ENCODE measurements at places on chromosomes 5 and 9. TPM values are rescaled to one million over a fixed set of nuclear protein-coding genes. Genes with fewer than 3 reads are reported as not detected.

DNA sequence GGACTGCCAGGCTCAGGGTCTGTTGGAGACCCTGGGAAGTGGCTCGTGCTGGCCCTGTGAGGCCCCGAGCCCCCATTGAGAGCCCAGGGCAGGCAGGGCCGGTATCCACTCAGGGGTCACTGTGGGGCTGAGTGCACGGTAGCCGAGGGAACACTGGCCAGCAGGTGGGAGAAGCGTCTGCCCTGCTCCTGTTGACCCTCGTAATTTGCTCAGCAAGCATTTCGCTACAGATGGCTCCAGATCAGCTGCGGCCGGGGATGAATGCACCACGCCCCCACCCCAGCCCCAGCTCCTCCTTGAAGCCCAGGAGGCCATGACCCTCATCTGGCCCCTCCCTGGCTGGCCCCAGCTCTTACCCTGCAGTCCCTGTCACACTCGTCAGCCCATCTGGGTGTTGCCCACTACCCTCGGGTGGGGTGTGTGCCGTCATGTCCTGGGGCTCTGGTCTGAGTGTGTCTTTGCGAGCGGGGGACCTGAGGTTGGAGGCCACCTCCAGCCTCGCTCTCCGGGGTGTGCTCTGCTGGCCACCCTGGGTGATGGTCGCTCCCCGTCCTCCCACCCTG is 6.1 kb upstream of the NRARP start:
- peaks cover 22% of the 10 kb centered on the region for H3K4me1 ChIP-seq
- DNase-seq: no peak
- H3K36me3 ChIP-seq: no peaks in the 10 kb centered on the region
- H3K4me3 ChIP-seq: no peak overlapping the region
- H3K27ac ChIP-seq: peak overlapping the region; percentile 15

GRCh38 chr5:160271836-160272235 is 40.5 kb downstream of the CCNJL start:
- H3K27me3 ChIP-seq: no peaks in the 10 kb centered on the region
- peaks cover 14% of the 10 kb centered on the region for H3K4me1 ChIP-seq
- H3K27ac ChIP-seq: no peak overlapping the region
- no peak for DNase-seq
- H3K4me3 ChIP-seq: no peak overlapping the region

GRCh38 chr5:32291591-32291990 is 21.1 kb downstream of the MTMR12 start:
- peaks cover 38% of the 10 kb centered on the region for H3K36me3 ChIP-seq
- H3K4me1 ChIP-seq: peaks cover 6% of the 10 kb centered on the region
- DNase-seq: no peak
- no peaks in the 10 kb centered on the region for H3K27me3 ChIP-seq
- H3K4me3 ChIP-seq: no peak overlapping the region

DNA sequence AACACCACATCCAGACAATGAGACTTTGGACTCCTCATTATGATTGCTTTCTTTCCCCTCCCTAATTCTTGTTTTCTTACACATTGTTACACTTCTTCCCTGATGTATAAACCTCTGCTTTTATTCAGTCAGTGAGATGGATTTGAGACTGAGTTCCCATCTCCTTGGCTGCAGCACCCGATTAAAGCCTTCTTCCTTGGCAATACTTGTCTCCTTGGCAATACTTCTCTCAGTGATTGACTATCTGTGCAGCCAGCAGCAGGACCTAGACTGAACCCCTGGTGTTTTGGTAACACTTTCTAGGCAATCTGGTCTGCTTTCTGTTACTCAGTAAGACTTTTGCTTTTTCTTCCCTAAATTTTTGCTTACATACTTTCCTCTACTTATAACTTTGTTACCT is 492.8 kb upstream of the SMC2 start:
- H3K36me3 ChIP-seq: no peaks in the 10 kb centered on the region
- no peaks in the 10 kb centered on the region for H3K4me1 ChIP-seq
- H3K4me3 ChIP-seq: no peak overlapping the region
- H3K27ac ChIP-seq: no peak overlapping the region

DNA sequence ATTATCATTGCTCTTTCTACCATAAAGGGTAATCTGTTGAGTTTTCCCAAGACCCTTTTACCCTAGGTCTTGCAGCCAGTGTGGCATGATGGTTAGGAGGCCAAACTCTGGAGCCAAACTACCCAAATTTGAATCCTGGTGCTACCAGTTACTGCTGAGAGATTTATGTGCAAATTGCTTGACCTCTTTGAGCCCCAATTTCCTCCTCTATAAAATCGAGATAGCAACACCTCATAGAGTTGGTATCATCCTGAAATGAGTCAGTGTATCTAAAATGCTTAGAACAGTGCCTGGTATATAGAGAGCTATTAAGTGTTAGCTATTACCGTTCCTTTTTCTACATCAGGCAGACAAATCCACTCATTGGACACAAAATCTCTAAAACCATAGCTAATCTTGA is 43.0 kb downstream of the ACTBL2 start:
- no peaks in the 10 kb centered on the region for H3K36me3 ChIP-seq
- no peak overlapping the region for H3K4me3 ChIP-seq
- DNase-seq: no peak
- no peak overlapping the region for H3K27ac ChIP-seq
- H3K27me3 ChIP-seq: peaks cover 2% of the 10 kb centered on the region

ZBTB43 gene
- 19.1 TPM for total RNA-seq

All from activated CD8-positive, alpha-beta T cell treated with anti-CD3 and anti-CD28 coated beads, Interleukin-2, amount 10 ng/mL, durations not matched to agents 7 days and 5 days (primary cell).